Stimulated activated CD8-positive, alpha-beta memory T cell treated with anti-CD3 and anti-CD28 coated beads, Interleukin-4, amount 100 ng/mL, for 24 hours (primary cell): ENCODE measurements at places on chromosomes 2 and 18.

DNA sequence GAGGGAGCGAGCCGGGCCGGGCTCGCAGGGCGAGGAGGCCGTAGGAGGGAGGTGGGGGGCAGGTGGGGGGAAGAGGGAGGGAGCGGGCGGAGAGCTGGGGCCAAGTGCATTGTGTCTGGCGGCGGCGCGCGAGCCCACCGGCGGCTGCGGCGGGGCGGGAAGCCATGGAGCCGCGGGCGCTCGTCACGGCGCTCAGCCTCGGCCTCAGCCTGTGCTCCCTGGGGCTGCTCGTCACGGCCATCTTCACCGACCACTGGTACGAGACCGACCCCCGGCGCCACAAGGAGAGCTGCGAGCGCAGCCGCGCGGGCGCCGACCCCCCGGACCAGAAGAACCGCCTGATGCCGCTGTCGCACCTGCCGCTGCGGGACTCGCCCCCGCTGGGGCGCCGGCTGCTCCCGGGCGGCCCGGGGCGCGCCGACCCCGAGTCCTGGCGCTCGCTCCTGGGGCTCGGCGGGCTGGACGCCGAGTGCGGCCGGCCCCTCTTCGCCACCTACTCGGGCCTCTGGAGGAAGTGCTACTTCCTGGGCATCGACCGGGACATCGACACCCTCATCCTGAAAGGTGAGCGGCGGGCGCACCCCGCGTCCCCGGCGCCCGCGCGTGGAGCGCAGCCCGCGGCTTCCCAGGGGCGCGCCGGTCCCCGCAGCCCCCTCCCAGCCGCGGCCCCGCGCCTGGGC is at the start of gene TMEM178A:
TMEM178A (plus strand) TSS at position 107 of the 680 bp plus-strand sequence; CDS start at position 165, 58 bp downstream.
- DNase-seq: no peak

DNA sequence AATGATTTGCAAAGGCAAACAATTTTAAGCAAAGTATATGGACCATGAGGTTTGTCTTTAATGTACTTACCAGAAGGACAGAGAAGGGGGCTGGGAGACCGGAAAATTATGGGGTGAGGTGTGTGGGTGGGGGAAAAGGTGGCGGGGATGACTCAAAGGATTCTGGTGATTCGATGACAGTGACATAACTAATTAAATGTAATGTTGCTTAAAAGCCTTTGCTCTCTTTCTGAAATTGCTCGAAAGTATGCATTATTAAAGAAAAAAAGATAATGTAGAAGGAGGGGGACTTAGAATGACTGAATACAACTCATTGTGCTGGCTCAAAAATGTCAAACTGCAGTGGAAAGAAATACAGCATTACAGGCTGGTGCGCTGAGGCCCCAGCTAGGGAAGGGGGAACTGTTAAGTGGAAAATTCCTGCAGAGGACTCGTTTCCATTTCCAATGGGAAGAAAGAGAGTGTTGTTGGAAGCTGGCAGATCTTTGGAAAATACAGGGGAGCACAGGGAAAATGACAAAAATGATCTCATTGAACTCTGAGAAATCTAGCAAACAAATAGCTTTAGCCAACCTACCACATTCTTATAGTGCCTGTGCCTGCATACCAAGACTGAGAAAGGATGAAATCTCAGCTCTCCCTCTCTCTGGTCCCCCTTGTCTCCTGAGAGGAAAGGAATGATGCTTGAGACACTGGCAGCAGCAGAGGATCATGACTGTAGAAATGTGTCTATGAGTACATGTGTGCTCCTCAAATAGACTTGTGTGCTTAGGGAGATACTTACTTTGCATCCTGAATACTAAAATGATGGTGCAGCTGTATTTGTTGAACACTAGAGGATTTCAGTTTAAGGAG is 632.4 kb downstream of the NYAP2 start:
- DNase-seq: peak; percentile 9

GRCh38 chr2:80852808-80853139 is 548.2 kb upstream of the LRRTM1 start:
- DNase-seq: no peak

GRCh38 chr2:19100570-19100969 is 257.9 kb downstream of the OSR1 start:
- DNase-seq: no peak

DNA sequence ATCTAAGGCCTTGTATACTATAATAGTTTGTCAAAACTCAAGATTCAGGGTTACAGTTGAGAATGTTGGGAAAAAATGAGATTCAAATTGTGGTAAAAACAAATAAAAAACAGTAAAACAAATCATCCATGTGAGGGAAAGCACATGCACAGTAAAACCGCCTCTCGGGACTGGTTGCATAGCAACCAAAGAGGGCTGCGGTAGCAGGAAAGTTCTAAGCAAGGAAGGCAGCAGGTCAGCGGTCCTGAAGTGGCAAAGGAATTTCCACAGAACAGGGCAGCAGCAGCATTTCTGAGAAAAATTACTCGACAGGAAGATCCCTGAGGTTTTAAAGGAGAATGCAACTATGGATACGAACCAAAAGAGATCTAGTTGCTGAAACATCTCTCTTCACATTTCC is 93.7 kb downstream of the DYNAP start:
- DNase-seq: no peak

DNA sequence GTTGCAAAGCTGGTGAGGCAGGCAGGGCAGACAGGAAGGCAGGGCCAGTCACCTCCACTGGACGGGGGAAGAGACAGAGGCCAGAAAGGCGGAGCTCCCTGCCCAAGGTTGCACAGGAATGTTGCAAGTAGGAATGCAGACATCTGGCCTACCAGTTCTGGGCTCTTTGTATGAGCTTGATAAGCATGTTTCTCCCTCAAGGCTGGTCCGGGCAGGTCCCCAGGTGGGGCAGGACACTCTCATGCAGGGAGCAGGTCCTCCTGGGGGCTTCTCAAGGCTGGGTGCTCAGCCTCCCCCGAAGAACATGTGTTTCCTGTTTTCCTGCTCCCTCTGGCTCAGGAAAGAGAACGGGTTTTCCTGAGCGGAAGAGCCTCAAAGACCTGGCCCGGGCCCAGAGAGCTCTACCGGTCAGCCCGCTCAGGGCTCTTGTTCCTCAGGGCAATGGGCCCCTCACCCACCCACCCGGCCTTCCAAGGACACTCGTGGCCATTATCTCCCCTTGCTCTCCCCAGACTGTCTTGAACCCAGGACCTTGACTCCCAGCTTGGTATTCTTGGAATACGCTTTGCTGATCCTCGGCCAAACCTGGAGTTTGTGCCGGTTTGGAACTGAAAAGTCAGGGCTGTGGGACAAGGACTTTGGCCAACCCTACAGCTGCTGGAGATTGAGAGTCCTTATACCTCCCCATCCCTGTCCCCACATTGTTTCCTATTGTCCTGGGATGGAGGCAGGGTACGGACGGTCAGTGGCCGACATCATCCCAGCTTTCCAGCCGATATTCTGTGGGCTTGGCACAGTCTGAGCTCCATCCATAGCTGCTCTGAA is 87.7 kb upstream of the HAAO start:
- DNase-seq: no peak
